ENCODE measurements at places on chromosomes 1 and 21.

DNA sequence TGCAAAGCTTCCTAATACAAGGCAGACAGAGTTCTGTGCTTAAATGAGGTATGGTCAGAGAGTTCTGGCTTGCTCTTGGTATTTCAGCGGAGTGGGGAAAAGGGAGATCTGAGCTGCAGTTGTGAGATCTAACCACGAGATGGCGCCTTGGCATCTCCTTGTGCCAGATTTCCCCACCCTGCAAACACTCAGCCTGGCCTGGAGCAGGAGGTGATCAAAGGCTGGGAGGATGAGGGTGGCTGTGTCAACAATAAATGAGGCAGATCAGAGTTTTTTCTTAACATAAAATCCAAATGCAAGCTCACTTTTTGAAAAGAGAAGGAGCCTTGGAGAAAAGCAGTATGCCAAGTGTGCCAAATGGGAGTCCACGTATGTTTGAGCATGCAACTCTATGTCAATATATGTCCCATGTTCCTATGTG is 4.1 kb upstream of the TFAP2E start:
- no peak for DNase-seq

GRCh38 chr1:43034195-43034658 is 75.6 kb upstream of the SLC2A1 start:
- DNase-seq: no peak

- no peak for DNase-seq
These were observed 25.1 kb upstream of the ASPM start for GRCh38 chr1:197171531-197171930.

DNA sequence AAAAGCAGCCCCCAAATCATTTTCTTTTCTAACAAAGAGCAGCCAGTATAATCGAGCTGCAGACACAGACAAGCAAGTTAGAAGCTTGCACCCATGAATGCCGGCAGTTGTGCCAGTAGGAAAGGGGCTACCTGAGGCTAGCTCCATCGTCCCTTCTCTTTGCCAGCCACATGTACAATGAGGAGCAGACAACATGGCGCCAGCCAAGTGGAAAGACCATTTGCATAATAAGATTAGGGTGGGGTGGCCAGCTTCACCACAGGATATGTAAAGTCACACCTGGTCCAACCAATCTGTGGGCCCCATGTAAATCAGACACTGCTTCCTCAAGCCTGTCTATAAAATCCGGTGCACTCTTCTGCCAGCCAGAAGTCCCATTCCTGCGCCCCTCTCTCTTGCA is 103.7 kb downstream of the CCDC185 start:
- no peak for DNase-seq

GRCh38 chr1:25781130-25781433 is 18.9 kb upstream of the SELENON start:
- no peak for DNase-seq

DNA sequence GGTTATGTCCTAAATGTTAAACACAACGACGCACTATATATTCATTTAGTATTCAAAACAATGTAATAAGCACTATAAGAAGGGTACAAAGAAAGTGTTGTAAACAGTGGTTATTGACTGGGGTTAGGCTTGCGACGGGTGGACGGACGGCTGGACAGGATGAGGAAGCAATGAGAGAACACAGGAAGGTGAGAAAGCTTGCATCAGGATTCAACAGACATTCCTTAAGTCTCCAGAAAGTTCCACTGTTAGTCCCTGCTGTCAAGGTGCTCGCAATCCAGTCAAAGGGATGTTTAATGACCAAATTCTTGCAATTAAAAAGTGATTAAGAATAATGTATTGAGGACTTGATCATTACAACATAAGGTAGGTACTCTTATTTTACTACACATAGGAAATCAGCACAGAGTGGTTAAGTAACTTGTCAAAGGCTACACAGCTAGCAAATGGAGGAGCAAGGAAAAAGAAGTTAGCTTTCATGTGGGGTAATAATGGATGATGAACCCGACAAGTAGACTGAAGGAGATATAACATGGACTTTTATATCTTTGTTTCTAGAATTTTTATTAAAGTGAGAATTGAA is 994 bp upstream of the ACBD6 start:
- no peak for DNase-seq

DNA sequence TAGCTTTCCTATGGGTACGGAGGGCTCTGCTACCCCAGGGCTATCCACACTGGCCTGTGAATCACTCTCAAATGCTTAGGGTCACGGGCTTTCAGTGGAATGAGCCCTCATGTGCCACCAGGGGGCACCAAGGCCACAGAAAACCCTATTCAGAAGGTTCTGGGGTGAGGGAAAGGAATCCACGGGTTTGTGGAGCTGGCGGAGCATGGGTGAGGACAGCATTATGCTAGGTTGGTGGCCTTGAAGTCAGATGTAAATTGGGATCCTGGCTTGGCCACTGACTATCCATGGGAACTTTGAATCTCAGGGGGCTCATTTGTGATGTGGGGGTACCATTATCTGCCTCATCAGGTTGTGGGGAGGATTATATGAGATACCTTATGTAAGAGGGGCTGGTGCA is 5.1 kb upstream of the LAMTOR5 start:
- peak; percentile 16 for DNase-seq

DNA sequence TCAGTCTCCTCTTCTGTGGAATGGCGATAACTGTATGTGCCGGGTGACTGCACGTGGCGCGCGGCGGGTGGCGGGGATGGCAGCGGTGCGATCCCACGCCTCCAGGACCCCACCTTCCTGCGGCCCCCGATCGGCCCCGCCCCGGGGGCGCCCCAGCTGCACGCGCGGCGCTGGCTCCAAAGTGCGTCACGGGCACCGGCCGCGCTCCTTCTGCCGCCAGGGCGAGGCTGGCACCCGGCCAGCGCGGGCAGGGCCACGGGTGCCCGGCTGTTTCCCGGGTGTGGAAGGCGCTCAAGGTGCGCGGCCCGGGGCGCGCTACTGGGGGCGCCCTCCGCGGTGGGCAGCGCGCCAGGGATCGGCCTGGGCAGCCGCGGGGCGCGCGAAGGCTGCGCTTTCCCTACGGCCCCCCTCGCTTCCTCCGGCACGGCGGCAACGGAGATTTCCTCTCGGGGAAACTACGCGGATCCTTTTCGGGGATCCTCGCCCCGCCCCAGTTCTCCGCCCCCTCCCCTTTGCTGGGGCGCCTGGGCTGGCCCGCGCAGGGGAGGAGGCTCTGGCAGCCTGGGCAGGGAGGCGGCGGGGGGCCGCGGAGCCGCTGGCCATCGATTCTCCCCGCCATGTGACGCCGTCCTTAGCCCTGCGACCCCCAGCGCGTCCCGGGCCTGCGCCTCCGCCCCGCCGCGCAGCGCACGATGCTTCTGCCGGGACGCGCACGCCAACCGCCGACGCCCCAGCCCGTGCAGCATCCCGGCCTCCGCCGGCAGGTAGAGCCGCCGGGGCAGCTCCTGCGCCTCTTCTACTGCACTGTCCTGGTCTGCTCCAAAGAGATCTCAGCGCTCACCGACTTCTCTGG is at the start of gene EVA1C:
Gene EVA1C, plus strand, starts transcription at position 545 of the 853 bp plus-strand sequence. Its CDS starts 148 bp downstream, at position 693.
- peak; percentile 63 for DNase-seq

DNA sequence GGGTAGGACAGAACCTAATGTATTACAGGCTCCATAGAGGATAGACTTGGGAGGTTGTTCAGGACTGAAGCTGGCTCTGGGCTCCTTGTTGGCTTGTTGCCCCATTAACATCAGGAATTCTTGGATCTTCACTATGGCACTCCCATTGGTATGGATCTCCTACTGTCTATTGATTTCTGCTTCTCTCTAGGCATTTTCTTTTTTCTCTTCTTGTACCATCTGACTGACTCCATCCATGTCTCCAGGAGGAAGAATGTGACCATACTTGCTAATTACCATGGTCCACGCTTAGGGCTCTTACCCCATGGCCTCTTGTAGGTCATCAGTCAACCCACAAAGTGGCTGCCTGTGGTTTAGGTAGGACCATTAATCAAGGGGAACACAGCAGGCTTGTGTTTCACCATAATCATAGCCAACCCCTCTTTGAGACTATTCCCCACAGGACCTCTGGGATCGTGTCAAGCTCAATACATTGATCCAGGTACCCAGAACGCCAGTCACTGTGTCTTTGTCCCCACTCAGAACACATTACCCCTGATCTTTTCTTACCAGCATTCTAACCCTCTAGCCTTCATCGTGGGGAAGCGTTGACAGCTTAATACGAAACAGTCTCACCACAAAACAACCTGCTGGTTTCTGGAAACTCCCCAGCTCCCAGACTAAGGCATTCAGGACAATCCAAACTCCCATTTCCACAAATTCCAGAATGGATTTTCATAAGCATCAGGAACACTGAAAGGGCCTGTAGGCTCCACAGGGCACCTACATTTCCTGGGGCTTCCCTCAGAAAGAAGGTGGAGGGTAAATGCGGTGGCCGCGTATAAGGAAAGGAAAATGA is 97.1 kb downstream of the ETS2 start:
- DNase-seq: no peak

GRCh38 chr1:40315239-40315794 is 1.8 kb downstream of the COL9A2 start:
- peak; percentile 75 for DNase-seq

- DNase-seq: no peak
These were observed 408.1 kb downstream of the SETD4 start for GRCh38 chr21:35652196-35652595.

GRCh38 chr1:15029036-15029435 is 124.5 kb upstream of the TMEM51 start:
- no peak for DNase-seq
